ENCODE measurements at places on chromosomes 12 and 14.

DNA sequence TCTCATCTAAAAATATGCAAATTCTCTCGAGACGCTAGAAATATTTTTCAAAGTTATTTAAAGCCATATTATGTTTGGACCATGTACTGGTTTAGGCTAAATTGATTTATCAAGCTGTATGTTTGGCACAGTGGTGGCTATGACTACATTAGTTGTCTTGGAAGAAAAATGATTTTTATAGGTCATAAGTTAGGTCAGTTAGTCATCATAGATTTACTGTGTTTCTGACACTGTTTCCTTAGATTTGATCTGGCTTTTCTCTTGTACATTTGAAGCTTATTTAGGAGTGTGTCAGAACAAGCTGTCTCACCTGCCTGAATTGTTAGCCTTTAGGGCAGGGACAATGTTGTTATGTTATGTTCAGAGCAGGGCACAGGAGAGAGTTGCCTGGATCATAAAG, 161.1 kb upstream of the FBXO33 start:
- DNase-seq, result no peak

DNA sequence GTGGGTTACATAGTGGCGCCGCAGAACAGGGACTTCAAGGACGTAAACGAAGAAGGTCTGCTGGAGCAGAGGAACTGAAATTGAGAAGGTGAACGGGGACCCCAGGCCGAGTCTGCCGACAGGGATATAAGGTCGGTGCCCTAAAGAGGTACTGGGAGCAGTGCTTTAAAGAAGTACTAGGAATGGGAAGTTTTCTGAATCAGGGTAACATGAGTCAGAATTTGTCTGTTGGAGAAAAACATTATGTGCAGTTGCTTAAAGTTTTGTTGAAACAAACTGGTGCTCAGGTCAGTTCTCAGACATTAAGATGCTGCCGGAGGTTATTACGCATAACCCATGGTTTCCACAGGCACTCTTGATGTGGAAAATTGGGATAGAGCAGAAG, 14.8 kb upstream of the SLC10A1 start:
- no peak for DNase-seq

GRCh38 chr14:75283833-75284563, 5.4 kb downstream of the FOS start:
- no peak for DNase-seq

DNA sequence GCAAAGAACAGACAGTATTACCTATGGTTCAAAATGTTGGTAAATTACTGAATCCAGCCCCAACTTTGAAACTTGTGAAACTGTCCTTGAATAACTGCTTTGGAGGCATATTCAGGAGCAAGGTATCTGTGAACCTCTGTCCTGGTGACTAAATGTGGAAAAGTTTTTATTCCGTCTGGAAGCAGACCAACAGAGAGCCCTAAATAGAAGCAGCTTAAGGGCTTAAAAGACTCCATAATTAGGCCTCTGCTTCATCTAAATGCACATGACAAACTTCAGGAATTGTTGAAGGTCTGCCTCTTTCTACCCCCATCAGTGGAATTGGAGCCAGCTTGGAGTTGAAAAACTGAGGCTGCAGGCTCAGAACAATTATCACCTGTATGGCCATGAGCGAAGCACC, 276.5 kb downstream of the KCNH5 start:
- no peak for DNase-seq

DNA sequence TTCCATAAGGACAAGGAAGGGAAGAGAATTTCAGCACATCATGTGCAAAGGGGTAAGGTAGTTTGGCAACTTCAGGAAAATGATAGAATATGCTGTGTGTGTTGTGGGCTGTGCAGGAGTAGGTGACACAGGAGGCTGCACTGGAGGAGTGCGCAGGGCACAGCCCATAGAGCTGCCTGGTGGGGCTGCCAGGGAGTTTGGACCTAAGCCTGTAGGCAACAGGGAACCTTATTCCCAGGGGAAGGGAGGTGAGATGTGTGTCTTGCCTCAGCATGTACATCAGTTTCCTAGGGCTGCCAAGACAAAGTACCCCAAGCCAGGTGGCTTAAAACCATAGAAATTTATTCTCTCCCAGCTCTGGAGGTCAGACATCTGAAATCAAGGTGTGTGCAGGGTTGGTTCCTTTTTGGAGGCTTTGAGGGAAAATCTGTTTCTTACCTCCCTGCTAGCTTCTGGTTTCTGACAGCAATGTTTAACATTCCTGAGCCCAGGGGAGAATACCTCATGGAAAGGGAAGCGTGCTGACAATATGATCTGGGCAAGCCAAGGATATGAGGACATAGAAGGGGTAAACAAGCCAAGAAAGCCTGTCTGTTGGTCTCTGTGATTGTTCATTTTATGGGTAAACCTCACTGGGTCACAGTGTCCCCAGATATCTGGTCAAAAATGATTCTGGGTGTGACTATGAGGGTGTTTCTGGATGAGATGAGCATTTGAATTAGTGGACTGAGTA, 174.0 kb upstream of the NTF3 start:
- no peak for DNase-seq

DNA sequence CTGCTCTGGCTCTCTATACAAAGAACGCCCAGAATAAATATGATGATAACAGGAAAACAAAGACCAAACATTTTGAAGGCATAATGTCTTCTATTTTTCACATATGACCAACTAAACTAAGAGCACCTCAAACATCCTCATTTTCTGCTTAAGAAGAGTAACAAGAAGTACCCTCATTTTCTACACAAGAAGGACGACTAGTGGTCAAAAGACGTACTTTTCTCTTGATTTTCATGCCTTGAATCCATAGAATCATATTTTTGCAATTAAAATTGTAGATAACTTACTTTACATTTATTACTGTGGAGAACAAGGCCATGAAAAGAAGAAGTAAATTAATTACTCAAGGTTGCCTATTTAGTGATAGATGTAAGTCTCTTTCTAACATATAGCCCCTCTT, 358.6 kb downstream of the DUSP6 start:
- no peak for DNase-seq

- DNase-seq, result no peak
Measured at GRCh38 chr14:32319368-32320049, 9.6 kb upstream of the AKAP6 start.

GRCh38 chr14:42407153-42407552, 800.5 kb downstream of the LRFN5 start:
- no peak for DNase-seq

Measured in cerebellar nuclear complex (tissue), 1 donor.